Naive thymus-derived CD8-positive, alpha-beta T cell (primary cell): ENCODE measurements at places on chromosomes 11 and 22. TPM values are rescaled to one million over a fixed set of nuclear protein-coding genes. Genes with fewer than 3 reads are reported as not detected.
A peak's percentile ranks its signal among the peaks of the same experiment; 100 is the strongest.

DNA sequence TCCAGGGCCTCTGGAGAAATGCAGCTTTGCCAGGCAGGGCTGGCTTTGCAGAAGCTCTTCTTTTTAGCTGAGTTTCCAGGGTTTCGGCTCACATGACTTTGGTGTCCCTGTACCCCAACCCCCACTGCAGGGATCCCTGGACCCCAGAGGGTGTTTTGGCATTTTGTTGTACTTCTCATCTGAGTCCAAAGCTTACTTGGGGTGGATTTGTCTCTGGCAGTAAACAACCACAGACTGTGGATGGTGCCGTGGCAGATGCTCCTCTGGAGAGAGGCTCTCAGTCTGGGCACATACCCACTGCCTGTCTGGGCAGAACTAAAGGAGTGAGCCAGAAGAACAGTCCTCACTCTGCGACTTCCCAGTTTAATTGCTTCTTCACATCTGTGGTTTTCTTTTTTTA is 49.6 kb downstream of the COMMD9 start:
- DNase-seq, result no peak

GRCh38 chr22:47102648-47103047 is 340.2 kb downstream of the TBC1D22A start:
- no peak for DNase-seq

DNA sequence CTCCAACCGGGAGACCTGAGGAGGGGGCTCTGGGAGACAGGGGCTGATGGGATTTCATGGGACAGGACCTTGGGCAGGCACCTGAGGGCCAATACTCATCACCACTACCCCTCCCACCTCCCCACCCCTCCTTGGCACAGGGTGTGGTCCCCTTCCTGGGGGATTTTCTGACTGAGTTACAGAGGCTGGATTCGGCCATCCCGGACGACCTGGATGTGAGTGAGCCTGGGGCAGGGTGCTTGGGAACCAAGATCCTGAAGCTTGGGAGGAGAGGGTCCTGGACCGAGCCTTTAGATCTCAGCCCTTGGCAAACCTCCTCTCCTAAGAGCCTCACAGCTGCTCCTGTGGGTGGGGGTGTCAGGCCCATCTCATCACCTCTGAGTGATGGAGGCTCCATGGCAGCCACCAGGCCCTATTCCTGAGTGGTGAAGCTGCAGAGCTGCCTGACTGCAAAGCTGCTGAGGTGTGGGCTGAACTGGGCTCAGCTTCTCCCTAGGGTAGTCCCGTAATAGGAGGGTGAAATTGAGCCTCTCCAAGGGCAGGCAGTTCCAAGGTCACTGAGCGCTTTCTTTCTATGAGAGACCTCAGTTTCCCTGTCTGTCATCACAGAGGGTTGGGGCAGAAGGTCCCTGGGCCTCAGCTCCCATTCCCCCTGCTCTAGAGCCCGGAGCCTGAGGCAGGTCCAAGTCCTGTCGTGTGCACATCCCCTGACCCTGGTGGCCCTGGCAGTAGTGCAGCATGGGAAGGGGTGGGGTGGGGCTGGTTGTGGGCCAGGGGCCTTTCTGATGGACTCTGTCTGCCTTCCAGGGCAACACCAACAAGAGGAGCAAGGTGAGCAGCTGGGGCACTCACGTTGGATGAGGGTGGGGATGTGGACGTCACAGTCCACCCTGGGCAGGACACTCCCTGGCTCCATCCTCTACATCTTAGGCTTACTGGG is 6.5 kb downstream of the RGL4 start:
- DNase-seq, result no peak

GRCh38 chr11:88861618-88862017 is 204.2 kb downstream of the GRM5 start:
- no peak for DNase-seq

GRCh38 chr11:119912229-119912628 is 183.2 kb upstream of the NECTIN1 start:
- DNase-seq, result no peak

- no peak for DNase-seq
Observed at GRCh38 chr22:40635043-40635939, 1.2 kb downstream of the MRTFA start.

- DNase-seq, result no peak
Observed at GRCh38 chr11:108875134-108875533, 210.3 kb downstream of the DDX10 start.

GRCh38 chr22:22815397-22816170 is 72.0 kb upstream of the IGLL5 start:
- no peak for DNase-seq

DNA sequence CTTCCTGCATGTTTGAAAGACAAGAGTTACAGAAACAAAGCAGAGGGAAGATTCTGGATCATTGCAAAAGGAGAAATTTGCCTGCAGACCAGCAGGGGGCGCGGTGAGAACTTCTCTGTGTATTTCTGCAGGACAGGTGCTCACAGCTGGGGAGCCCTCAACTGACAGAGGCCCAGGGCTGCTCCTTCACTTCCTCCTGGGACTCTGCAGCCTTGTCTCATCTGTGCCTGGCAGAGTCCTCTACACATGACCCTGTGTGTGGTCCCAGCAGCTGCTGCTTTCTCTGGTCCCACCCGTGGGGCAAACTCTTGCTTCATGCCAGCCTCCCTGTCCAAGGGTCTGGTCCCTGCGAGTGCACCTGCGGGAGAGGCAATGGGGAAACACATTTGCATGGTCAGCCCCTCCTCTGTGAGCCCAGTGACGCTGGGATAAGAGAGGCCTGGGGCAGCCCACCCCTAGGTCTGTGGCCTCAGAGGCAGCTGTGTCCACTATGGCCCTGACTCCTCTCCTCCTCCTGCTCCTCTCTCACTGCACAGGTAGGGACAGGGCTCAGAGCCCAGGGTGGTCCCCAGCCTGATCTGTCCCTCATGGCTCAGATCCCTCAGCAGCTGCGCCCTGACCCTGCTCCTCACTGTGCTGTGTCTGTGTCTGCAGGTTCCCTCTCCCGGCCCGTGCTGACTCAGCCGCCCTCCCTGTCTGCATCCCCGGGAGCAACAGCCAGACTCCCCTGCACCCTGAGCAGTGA is 43.2 kb upstream of the VPREB1 start:
- no peak for DNase-seq

DNA sequence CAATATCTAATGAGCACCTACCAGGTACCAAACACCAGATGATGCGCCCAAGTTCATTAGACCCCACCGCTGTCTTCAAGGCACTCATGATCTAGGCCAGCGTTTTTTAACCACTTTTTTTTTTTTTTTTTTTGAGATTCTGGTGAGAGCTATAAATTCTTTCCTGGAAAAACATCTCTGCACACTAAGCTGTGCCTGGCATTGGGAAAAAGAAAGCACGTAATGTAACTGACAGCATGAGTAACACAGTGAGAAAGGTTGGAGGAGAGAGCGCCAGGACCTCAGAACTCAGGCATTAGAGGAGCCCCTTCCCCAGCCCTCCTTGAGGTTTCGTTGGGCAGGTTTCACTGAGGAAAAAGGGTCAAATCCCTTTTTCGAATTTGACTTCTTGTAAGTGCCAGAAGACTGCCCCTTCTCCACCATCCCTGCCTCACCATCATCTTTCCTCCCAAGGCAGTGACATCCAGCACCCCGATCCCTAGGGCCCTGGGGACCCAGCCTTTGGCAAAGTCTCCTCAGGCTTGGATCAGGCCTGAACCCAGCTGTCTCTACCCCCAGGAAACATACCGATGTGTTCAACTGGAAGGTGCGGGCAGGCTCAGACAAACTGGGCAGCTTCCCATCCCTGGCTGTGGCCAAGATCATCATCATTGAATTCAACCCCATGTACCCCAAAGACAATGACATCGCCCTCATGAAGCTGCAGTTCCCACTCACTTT is 26.1 kb upstream of the SMIM35 start:
- DNase-seq, result no peak

GRCh38 chr11:65357856-65358356 is 3.4 kb downstream of the TIGD3 start:
- DNase-seq, result no peak

GRCh38 chr11:788953-789940 is 643 bp downstream of the CEND1 start:
- DNase-seq, result no peak

- DNase-seq, result no peak
Observed at GRCh38 chr11:2891326-2892214, 6.0 kb upstream of the CDKN1C start.

- DNase-seq, result no peak
Observed at GRCh38 chr22:38411016-38411415, 44.0 kb downstream of the KCNJ4 start.

GRCh38 chr11:85109141-85109540 is 518.0 kb downstream of the DLG2 start:
- DNase-seq, result no peak

GRCh38 chr22:32911503-32911902 is 110.0 kb downstream of the TIMP3 start:
- DNase-seq, result no peak

DNA sequence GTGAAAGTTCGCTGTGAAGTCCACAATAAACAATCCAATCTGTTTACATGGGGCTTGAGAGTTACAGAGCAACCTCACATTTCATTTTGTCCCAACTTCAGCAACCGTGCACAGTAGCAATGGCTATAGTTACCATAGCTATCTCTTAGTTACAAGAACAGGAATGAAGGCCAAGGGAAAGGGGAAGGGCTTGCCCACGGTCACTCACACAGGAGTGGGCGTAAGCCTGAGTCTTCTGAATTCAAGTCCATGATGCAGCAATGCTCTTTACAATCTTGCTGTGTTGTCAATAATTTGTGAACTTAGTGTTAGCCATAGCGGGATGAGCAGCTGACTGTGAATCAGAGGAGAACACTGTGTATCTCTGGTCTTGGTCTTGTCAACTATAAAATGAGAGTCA is 102.9 kb downstream of the ADAMTS15 start:
- DNase-seq, result no peak

DNA sequence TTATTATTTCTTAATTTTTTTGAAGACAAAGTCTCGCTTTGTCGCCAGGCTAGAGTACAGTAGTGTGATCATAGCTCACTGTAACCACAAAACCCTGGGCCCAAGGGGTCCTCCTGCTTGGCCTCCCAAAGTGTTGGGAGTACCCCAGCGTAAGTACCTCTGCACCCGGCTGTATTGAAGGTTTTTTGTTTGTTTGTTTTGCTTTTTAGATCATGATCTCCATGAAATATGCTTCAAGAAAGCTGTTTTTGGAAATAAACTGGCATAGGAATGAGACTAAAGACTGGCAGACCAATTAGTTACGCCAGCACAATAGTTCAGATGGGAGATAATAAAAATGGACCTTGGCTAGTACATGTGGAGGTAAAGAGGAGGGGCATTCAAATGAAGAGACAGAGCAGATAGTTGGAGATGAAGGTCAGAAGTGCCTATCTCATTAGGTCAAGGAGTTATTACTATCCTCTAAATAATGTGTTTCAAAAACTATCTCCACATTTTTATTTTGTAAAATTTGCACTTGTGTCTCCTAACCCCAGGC is 4.1 kb upstream of the MRPL48 start:
- DNase-seq, result no peak

DNA sequence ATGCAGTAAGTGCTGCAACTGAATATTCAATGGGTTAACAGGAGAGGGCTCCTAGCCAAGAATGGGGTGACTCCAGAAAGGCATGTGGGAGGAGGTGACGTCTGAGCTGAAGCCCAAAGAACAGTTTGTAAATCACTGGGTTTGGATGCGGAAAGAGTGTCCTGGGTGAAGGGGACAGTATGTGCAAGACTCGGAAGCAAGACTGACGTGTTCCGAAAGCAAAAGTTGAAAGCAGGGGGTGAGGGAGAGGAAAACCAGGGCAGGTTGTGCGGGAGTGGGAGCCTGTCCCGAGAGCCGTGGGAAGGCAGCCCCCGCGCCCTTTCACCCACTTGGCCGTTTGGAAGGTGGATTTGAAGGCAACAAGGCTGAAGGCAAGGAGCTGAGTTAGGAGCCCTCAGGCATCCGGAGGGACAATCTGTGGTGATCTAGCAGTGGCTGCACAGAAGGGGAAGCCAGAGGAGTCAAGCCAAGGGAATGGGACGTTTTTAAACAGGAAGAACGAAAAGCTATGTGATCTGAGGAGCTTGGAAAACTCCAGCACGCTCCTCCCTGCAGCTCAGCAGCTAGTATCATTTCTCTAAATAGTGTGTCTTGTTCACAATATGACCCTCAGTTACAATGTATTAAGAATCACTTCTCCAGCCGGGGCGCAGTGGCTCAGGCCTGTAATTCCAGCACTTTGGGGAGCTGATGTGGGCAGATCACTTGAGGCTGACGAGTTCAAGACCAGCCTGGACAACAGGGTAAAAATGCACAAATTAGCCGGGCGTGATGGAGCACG is 7.7 kb downstream of the SLC25A18 start:
- DNase-seq, result no peak

GRCh38 chr11:65919573-65920371 is 546 bp downstream of the DRAP1 start:
- DNase-seq, result peak; percentile 35

DNA sequence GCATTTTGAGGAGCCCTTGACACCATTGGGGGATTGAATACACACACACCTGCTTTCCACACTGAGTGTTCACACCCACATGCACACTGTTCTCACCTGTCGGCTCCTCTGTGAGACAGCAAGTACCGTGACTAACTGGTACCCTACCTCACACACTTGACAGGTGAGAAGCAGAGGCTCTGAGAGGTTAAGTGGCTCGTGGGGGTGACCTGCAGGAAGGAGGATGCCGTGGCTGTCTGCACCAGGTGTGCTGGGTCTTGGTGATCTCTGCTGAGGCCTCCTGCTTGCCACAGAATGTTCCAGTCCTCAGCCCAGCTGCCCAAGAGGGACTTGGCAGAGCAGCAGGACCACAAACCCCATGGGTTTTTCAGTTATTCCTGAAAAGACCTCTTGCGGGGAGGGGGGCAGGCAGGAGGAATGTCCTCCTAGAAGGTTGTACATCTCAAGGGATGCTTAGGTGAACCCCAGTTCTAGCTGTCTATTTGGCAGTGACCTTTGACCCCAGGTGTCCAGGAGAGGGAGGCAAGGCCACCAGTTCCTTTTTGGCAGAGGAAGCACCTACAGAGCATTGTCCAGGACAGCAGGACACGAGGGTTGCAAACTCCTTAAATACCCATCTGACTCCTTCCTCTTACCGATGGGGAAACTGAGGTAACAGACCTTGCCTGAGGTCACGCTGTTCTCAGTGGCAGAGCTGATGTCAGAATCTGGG is 66.0 kb downstream of the SHISAL1 start:
- no peak for DNase-seq

Gene CABP4
- 2.9 TPM for total RNA-seq

Gene P2RY6
- 0.52 TPM for total RNA-seq

Gene MYOD1
- not detected for total RNA-seq

Gene FREY1
- total RNA-seq, result 3.4 TPM

Gene TCF20
- total RNA-seq, result 98.2 TPM

Gene GSTP1
- 186 TPM for total RNA-seq

Gene CHRM4
- 0.73 TPM for total RNA-seq

Gene APOL4
- not detected for total RNA-seq

Gene CNIH2
- 2.8 TPM for total RNA-seq

Gene C11orf65
- 0.75 TPM for total RNA-seq
